ENCODE measurements at places on chromosomes 3 and 15.

- no peak for DNase-seq
These were observed 8.0 kb downstream of the CCDC14 start for GRCh38 chr3:123952844-123953520.

DNA sequence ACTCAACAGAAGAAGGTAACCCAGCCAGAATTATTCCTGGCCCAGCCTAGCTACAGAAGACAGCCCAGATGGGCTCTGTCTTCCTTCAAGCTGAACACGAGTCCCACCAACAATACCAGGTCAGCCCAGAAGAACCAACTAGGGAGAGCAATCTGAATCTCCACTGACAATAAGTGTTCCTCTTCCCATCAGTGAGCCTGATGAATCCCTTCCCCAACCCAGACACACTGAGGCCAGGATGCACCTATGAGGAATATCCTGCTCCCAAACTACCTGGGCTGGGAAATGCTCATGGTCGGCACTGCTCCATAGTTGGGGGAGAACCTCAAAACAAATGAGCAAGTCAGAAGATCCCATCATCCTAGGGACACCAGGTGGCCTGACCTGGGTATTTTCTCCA lies 351.1 kb downstream of the OCA2 start:
- DNase-seq = no peak

DNA sequence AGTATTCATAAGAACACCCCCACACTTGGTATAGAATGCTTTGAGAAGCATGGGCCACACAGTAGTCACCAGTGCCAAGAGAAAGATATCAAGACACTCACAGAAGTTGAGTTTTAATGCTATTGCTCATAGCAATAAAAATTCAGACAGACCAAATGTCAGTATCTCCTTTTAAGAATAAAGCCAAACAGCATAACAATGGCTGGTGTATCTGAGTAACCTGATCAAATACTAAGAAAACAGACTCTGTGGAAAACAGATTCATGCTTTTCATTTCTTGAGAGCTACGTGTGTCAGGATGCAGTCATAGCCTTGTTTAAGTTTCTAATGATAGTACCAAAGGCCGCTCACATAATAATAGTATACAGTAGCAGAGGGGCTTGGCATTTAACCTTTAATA lies 778.5 kb downstream of the MECOM start:
- DNase-seq = peak; percentile 51

GRCh38 chr3:166283840-166284239 lies 446.6 kb upstream of the BCHE start:
- peak; percentile 34 for DNase-seq

DNA sequence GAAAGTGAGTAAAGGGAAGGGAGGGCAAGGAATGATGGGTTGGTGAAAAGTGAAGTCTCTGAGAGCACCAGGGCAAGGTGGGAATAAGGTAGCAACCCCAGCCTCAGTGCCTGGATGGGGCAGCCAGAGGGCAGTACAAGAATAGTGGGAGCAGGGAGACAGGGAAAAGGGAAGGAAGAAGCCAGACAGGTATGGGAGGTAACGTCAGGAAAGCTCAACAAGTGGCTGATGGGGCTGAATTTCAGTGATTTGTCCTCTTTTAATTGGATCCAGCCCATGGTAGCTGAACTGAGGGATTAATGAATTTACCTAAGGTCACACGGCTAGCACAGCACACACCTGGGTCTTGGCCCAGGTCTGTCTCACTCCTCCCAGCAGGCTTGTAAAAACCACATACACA lies 12.6 kb downstream of the RORA start:
- no peak for DNase-seq

All from skeletal muscle cell (primary cell).